Dermis microvascular lymphatic vessel endothelial cell (primary cell): ENCODE measurements at places on chromosomes 1 and 21. TPM values are rescaled to one million over a fixed set of nuclear protein-coding genes. Genes with fewer than 3 reads are reported as not detected.
A peak's percentile ranks its signal among the peaks of the same experiment; 100 is the strongest.

The INKA2 gene
- total RNA-seq, result 5.3 and 6.6 TPM in 2 replicates

The PADI1 gene
- total RNA-seq, result under 0.01 and 0.13 TPM in 2 replicates

The ATP1A4 gene
- not detected in 2 replicates for total RNA-seq

The CLDN17 gene
- total RNA-seq, result not detected in 2 replicates

The NUDT17 gene
- total RNA-seq, result 1.9 and 2.8 TPM in 2 replicates

The PRR9 gene
- total RNA-seq, result under 0.01 TPM in 1 of 2 replicates, not detected in the other

The OR2AK2 gene
- not detected in 2 replicates for total RNA-seq

The SELE gene
- 3.1 and 4.9 TPM in 2 replicates for total RNA-seq

The ACKR1 gene
- total RNA-seq, result under 0.01 TPM in 1 of 2 replicates, not detected in the other

The MSH4 gene
- total RNA-seq, result 0.13 TPM in 2 replicates

DNA sequence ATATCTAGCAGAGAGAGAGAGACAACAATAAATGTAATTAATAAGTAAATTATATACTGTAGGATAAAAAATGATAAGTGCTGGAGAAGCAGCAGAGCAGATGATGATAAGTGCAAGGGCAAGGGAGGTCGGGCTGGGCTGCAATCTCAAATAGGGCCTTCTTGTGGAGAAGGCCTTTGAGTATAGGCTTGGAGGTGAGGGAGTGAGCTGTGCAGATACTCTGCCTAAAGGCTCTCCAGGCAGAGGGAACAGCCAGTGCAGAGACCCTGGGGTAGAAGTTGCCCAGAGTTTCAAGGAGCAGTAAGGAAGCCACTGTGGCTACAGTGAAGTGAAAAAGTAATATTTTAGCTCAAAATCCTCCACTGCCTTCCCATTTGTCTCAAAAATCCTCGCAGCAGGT lies 59.2 kb upstream of the HTR1D start:
- no peak for DNase-seq

GRCh38 chr1:49448200-49448599 lies 575.6 kb downstream of the AGBL4 start:
- no peak for DNase-seq

DNA sequence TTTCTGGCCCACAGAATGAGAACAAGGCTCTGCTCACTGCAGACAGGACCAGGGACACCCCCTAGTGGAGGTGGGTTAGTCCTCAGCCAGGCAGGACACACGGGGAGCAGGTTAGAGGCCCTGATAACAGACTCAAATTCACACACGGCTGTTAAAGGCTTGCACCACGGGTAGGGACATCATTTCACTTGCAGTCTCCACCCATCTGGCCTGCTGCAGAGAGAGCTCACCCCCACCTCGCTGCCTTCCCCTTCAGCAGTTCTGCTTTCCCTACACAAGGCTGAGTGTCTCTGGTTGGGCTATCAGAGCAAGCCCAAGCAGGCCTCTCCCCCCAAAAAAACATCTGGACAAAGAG lies 20.6 kb downstream of the MEF2D start:
- DNase-seq, result no peak

DNA sequence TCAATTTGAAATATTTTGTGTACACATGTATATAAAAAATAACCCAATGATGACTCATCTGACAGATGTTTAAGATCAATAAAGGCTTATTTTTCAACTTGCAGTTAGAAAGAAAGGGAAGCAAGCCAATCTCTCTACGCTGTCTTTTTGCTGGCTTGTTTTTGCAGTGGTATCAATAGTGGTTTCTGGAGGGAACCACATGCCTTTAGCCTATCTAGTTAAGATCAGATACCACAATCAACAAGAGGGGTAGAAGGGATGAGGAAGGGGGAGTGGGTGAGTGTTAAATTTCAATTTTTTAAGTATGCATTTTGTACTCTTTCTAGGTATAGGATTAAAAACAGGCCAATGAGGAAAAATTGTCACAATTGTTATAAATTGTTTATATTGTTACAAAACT lies 276.2 kb downstream of the KCNH1 start:
- no peak for DNase-seq

- no peak for DNase-seq
Measured at GRCh38 chr21:33059380-33059841, 10.5 kb upstream of the OLIG1 start.

GRCh38 chr1:165496501-165496900 lies 47.3 kb upstream of the LRRC52 start:
- no peak for DNase-seq

DNA sequence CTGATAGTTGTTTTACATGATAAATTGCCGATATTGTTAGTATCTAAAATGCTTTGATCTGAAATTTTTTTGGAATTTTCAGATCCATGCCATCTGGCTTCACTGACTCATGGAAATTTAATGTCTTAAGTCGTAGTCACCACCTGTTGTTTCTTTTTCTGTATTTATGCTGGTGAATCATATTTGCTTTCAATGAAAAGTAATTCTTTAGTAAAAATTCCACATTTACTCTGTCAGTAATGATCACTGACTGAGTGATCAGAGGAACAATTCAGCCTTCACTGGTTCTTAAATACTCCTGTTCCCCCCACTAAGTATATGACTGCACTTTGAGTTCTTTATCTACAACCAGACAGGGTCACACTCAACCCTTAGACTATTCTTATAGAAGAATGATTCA lies 185.6 kb upstream of the NRIP1 start:
- DNase-seq, result no peak

- no peak for DNase-seq
Measured at GRCh38 chr1:38153066-38153777, 106.6 kb upstream of the POU3F1 start.

- DNase-seq, result no peak
Measured at GRCh38 chr1:11481019-11481418, 2.1 kb downstream of the DISP3 start.

- DNase-seq, result no peak
Measured at GRCh38 chr1:3125078-3125477, 56.1 kb downstream of the PRDM16 start.

GRCh38 chr21:41213021-41213420 lies 45.1 kb downstream of the BACE2 start:
- DNase-seq, result no peak

- DNase-seq, result peak; percentile 60
Measured at GRCh38 chr1:1290238-1290731, 10.0 kb downstream of the SCNN1D start.

DNA sequence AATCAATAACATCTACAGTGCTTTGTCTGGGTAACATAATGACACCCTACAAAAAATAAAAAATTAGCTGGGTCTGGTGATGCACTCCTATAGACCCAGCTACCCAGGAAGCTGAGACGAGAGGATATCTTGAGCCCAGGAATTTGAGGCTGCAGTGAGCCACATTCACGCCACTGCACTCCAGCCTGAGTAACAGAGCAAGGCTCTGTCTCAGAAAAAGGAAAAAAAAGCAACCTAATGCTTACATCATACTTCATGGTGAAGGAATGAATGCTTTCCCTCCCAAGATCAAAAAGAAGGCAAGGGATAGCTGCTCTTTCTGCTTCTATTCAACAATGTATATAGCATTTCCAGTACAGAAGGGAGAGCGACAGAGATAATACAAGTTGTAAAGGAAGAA lies 24.2 kb upstream of the CTTNBP2NL start:
- DNase-seq, result no peak

DNA sequence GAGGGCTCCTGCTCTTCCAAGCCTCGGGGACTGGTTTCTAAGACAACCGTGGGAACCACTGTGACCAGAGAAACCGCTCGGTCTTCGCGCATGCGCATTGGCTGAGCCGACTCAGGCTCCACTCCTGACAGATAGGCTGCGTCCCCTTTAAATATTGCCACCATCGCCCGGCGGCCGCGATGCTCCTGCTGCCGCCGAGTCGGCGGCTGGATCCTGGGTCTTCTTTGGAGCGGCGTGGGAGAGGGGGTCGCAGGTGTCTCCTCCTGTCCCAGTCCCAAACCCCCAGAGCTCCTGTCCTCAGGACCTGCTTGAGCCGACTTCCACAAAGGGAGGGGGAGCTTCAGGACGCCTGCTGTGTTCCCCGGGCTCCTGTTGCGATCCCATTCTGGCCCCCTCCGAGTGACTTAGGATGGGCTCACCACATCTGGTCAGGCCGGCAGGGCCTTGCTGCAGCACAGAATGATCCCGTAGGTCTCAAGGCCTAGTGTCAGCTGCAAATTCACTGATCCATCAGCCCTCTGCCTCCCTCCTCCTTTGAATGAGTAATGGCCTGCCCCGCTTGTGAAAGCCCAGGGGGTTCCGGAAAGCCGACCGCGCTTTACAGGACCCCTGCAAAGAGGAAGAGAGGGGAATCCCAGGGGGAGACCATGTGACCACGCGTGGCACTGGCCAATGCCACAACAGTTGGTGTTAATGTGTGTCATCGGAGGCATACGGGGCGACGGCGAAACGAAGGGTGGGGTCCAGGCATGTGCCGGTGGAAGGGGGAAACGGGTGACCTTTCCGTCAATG lies 683.2 kb upstream of the TPTE start:
- no peak for DNase-seq

- DNase-seq, result no peak
Measured at GRCh38 chr1:15154480-15155036, 1.0 kb downstream of the TMEM51 start.

DNA sequence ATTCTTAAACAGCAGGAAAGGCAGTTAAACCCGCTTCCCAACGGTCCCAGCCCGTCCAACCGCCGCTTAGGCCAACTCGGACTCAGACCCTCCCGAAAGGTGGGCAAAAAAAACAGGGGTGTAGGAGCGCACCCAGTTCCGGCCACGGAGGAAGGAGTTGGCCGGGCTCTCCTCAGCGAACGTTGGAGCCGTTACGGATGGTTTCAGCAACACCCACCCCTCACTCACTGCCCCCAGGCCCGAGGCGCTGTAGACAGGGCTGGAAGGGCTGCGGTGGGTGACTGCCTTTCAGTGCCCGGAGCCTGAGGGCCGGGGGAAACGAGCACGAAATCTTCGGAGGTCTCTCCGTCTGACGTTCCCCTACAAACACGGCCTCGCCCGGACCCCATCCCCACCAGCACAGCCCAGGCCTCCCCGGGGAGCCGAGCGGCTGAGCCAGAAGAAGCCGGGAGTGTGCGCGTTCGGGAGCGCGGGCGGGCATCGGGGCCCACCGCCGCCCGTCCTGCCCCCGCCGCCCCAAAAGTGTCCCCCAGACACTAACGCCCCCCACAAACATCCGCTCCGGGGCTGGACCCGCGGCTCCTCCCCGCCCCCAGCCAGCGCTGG lies 1.3 kb downstream of the KDM5B start:
- DNase-seq, result peak; percentile 16

DNA sequence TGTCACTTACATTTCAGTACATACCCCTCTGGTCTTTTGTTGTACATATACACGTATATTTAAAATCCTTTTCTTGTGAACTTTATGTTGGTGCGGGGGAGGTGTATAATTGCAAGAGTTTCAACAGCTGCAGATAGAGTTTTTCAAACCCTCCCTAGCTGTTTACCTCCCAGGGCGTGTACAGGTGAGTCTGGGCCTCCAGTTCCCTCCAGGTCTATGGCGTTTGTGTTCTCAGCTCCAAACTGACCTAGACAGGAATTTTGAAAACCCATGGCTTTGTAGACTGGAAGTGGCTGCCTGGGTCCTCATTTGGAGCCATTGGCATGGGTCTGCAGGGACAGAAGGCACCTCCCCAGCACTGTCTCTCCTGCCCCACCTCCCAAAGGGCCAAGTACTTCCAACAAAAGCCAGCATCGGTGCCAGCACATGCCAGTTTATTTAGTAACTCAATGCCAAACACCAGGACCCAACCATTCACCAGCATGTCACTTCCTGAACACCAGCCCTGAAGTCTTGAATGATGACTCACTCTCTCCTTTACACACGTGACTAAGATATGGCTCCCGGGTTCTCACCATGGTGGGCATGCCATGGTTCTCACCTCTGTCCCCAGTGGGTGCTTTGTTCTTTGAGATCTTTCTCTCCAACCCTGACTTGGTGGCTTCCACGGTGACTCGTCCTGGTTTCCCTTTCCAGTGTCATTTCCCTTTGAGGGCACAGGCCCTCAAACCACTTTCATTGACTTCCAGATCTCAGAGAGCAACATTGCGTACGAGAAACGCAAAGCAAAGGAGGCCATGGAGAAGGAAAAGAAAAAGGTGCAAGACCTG lies 57.3 kb upstream of the EFHD2 start:
- peak; percentile 87 for DNase-seq
